Left ventricle myocardium inferior (tissue), 1 donor: ENCODE measurements at places on chromosomes 2 and 18. TPM values are rescaled to one million over a fixed set of nuclear protein-coding genes. Genes with fewer than 3 reads are reported as not detected.
A peak's percentile ranks its signal among the peaks of the same experiment; 100 is the strongest.

DNA sequence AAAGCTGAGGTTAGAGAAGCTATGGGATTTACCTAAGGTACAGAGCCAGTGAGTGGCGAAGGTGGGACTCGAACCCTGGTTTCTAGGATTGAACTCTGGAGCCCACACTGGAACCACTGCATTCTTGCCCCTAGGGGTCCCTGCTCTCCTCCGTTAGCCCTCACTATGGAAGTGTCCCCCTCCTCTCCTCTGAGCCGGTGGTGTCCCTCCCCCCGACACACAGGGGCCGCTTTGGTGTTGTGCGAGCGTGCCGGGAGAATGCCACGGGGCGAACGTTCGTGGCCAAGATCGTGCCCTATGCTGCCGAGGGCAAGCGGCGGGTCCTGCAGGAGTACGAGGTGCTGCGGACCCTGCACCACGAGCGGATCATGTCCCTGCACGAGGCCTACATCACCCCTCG, 8.5 kb upstream of the GMPPA start:
- no peak for DNase-seq

The REEP1 gene
- total RNA-seq = 30.2 TPM

The SGO2 gene
- total RNA-seq = 1.6 TPM

DNA sequence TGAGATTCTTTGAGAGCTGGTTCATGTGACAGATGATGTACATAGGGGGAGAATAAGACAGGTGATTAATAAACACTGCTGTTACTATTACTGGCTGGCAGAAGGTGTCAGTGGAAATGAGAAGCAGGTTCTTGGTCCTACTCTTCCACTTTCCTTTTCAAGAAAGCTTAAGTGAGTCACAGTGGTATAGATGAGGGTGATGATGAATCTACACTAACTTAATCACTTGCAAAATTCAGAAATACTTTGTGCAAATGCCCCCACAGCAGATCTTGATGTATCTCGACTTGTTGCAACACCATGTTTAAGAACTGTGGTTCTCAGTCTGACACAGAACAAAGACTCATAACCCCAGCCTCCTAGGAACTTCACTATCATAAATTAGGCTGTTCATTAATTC, 35.9 kb upstream of the MGAT5 start:
- DNase-seq = no peak

The C2orf92 gene
- 1.8 TPM for total RNA-seq

DNA sequence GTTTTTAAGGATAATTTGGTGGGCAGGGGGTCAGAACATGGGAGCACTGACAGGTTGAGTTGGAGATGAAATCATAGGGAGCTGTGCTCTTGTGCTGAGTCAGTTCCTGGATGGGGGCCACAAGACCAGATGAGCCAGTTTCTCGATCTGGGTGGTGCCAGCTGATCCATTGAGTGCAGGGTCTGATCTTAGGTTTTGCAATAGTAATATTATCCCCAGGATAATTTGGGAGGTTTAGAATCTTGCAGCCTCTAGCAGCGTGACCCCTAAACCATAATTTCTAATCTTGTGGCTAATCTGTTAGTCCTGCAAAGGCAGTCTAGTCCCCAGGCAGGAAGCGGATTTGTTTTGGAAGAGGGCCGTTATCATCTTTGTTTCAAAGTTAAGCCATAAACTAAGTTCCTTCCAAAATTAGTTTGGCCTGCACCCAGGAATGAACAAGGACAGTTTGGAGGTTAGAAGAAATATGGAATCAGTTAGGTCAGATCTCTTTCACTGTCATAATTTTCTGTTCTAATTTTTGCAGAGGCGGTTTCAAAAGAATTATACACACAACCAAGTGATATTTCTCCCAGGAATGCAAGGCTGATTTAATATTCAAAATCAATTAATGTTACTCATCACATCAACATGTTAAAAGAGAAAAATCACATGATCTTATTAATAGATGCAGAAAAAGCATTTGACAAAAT, 23.0 kb downstream of the DBI start:
- peak; percentile 50 for DNase-seq

- DNase-seq = no peak
These were observed 184.0 kb downstream of the SEPTIN10 start for GRCh38 chr2:109429567-109430328.

- DNase-seq = peak; percentile 44
These were observed 160.0 kb downstream of the OSR1 start for GRCh38 chr2:19198381-19198780.
